ENCODE measurements at places on chromosomes 4 and X.
A peak's percentile ranks its signal among the peaks of the same experiment; 100 is the strongest.

DNA sequence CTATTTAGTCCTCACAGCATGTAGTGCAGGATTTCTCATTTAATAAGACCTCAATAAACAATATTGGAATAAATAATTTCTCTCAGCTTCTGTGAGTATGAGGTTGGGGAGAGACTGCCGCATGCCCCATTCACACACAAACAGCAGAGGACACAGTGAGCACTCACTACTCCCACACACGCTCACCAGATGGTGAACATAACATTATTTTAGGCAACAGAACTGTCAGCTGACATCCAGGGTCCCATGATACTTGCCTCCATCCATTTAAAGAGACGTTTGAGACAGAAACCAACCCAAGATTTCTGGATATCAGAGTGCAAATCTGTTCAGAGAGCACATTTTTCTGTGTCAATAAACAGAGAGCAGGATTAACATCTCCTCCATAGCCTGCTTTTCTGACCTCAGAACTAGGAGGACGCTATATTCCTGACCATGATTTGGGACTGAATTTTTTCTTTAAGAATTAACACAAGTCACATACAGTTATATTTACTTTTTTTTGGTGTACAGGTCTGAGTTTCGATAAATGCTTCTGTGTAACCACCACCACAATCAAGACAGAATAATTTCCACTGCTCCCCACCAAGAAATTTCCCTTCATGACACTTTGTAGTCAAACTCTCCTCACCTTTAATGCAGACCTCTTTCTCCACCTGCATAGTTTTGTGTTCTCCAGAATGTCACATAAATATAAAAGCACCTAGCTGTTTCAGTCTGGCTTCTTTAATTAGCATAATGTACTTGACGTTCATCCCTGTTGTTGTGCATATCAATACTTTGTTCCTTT, 16.7 kb downstream of the GPRIN3 start:
- no peak for DNase-seq

GRCh38 chr4:57249083-57249482, 138.9 kb upstream of the IGFBP7 start:
- DNase-seq = no peak

GRCh38 chr4:22897520-22898108, 204.9 kb downstream of the GBA3 start:
- peak; percentile 49 for DNase-seq

GRCh38 chrX:45068569-45068968, 132.1 kb downstream of the DIPK2B start:
- no peak for DNase-seq

GRCh38 chrX:119325456-119325855, 73.7 kb upstream of the SLC25A43 start:
- DNase-seq = no peak

DNA sequence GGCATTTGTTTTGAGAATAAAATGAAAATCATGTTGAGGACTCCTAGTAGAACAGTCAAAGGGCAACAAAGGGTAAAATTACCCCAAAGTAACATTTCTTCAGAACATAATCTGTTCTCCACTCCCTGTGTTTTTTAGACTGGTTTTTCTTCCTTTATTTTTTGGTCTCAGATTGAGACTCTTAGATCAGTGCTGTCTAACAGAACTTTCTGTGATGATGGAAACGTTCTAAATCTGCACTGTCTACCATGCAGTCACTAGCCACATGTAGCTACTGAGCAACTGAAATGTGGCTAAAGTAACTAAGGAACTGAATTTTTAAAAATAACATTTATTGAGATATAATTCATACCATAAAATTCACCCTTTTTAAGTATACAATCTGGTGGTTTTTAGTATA, 19.8 kb downstream of the CASK start:
- no peak for DNase-seq

All from eye (tissue), 1 donor.